Large intestine (tissue), 12 donors: ENCODE measurements at places on chromosomes 4 and X. TPM values are rescaled to one million over a fixed set of nuclear protein-coding genes. Genes with fewer than 3 reads are reported as not detected.

The CLIC2 gene
- polyA plus RNA-seq: 6.0 TPM

The POU3F4 gene
- not detected for polyA plus RNA-seq

The ADH1B gene
- 9.6 TPM for polyA plus RNA-seq

The DOK7 gene
- polyA plus RNA-seq: 8.5 TPM

The PDZD4 gene
- 10.5 TPM for polyA plus RNA-seq

The IQCM gene
- 0.15 TPM for polyA plus RNA-seq

The HAND2 gene
- 37.1 TPM for polyA plus RNA-seq

The FAT4 gene
- polyA plus RNA-seq: 7.7 TPM

The DSPP gene
- polyA plus RNA-seq: 0.01 TPM

DNA sequence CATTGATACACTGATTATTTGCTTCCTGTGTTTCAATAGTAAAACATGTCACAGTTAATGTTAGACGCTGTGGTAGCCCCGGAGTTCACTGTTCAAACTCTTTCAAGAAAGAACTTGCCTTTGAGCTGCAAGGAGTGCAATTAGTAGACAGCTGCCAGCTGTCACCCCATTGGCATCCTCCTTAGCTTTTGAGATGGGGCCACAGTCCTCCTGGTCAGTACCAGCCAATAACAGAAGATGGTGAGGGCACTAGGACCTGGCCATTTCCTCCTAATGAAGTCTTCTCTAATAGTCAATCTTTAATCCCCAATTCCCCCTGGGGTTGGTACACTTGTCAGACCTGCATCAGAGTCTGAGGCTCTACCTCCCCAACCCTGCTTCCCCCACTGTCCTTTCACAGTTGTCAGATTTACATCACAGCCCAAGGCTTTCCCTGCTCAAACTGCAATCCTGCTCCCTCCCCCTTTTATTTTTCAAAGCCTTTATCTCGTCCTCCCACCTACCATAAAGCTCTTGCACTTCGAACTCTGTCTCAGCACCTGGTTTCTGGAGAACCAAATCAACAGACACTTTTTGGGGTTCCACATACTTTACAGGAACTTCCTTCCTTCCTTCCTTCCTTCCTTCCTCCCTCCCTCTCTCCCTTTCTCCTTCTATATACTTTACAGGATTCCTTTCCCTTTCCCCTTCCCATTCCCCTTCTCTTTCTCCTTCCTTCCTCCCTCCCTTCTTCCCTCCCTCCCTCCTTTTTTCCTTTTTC is 182.0 kb downstream of the RASL11B start:
- no peak overlapping the region for H3K27ac ChIP-seq
- no peaks in the 10 kb centered on the region for H3K27me3 ChIP-seq
- no peak overlapping the region for H3K4me3 ChIP-seq
- peaks cover 10% of the 10 kb centered on the region for H3K4me1 ChIP-seq
- H3K36me3 ChIP-seq: no peaks in the 10 kb centered on the region
- peak; percentile 19 for DNase-seq

- no peaks in the 10 kb centered on the region for H3K4me1 ChIP-seq
- no peaks in the 10 kb centered on the region for H3K36me3 ChIP-seq
- no peak for DNase-seq
- no peaks in the 10 kb centered on the region for H3K27me3 ChIP-seq
- H3K4me3 ChIP-seq: no peak overlapping the region
Measured at GRCh38 chrX:150854856-150855255, 43.6 kb downstream of the CD99L2 start.

GRCh38 chrX:39481621-39482020 is 616.1 kb downstream of the BCOR start:
- H3K27me3 ChIP-seq: no peaks in the 10 kb centered on the region
- no peak for DNase-seq
- H3K27ac ChIP-seq: no peak overlapping the region
- no peaks in the 10 kb centered on the region for H3K36me3 ChIP-seq

GRCh38 chr4:33357121-33357520 is 2637.0 kb downstream of the PCDH7 start:
- H3K4me3 ChIP-seq: no peak overlapping the region
- H3K27me3 ChIP-seq: no peaks in the 10 kb centered on the region
- H3K36me3 ChIP-seq: no peaks in the 10 kb centered on the region
- DNase-seq: no peak

- H3K27me3 ChIP-seq: no peaks in the 10 kb centered on the region
- H3K27ac ChIP-seq: no peak overlapping the region
- H3K4me3 ChIP-seq: no peak overlapping the region
- no peak for DNase-seq
- H3K36me3 ChIP-seq: no peaks in the 10 kb centered on the region
Measured at GRCh38 chr4:27861381-27861787, 1000.7 kb downstream of the STIM2 start.

DNA sequence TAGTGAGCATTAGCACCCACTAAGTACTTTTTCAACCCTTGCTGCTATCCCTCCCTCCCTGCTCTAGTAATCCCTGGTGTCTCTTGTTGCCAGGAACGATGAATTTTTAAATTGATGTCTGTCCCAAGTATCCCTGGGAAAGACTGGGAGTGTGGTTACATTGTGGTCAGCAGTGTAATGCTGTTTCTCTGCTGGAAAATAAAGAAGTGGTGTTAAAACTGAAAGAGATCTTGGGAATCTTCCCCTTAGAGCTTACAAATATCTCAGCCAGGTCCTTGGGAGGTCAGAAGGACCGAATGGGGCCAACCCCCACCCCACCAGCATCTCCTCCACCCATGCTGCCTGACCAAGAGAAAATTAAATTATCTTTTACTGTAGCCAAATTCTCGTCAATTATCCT is 174.5 kb upstream of the MXRA5 start:
- H3K36me3 ChIP-seq: no peaks in the 10 kb centered on the region
- H3K4me3 ChIP-seq: no peak overlapping the region
- H3K27me3 ChIP-seq: no peaks in the 10 kb centered on the region

DNA sequence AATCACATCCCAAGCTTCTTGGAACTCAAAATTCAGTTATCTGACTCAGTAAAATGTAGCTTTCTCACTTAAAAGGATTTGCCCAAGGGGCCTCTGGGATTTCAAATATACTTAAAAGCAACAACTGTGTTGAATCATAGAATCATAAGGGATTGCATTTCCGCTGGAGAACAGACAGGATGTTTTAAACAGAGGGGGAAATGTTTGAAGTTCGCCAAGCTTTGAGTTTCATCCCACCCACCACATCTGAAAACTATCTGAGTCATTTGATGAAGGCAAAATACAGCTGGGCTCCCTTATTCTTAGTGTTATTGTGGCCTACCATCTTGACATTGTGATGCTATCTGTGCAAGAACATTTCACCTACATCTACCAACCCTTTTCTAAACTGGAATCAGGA is 73.5 kb downstream of the PPP1R2C start:
- peaks cover 9% of the 10 kb centered on the region for H3K4me1 ChIP-seq
- H3K27me3 ChIP-seq: no peaks in the 10 kb centered on the region
- H3K4me3 ChIP-seq: no peak overlapping the region

- peaks cover 5% of the 10 kb centered on the region for H3K4me1 ChIP-seq
- no peak overlapping the region for H3K4me3 ChIP-seq
- no peak overlapping the region for H3K27ac ChIP-seq
- H3K36me3 ChIP-seq: no peaks in the 10 kb centered on the region
- peak; percentile 45 for DNase-seq
Measured at GRCh38 chr4:140611854-140612253, 43.1 kb upstream of the UCP1 start.

GRCh38 chr4:102343964-102344519 is 1.2 kb downstream of the SLC39A8 start:
- no peak for DNase-seq
- H3K36me3 ChIP-seq: no peaks in the 10 kb centered on the region
- peak overlapping the region; percentile 52 for H3K4me3 ChIP-seq
- no peaks in the 10 kb centered on the region for H3K4me1 ChIP-seq

- no peak overlapping the region for H3K27ac ChIP-seq
- H3K4me1 ChIP-seq: no peaks in the 10 kb centered on the region
- no peaks in the 10 kb centered on the region for H3K27me3 ChIP-seq
- H3K4me3 ChIP-seq: no peak overlapping the region
Measured at GRCh38 chr4:182604953-182605352, 312.2 kb downstream of the DCTD start.

- no peaks in the 10 kb centered on the region for H3K4me1 ChIP-seq
- no peak overlapping the region for H3K27ac ChIP-seq
- H3K36me3 ChIP-seq: no peaks in the 10 kb centered on the region
- H3K27me3 ChIP-seq: no peaks in the 10 kb centered on the region
- DNase-seq: no peak
- no peak overlapping the region for H3K4me3 ChIP-seq
Measured at GRCh38 chr4:6032249-6033244, 14.3 kb upstream of the C4orf50 start.

DNA sequence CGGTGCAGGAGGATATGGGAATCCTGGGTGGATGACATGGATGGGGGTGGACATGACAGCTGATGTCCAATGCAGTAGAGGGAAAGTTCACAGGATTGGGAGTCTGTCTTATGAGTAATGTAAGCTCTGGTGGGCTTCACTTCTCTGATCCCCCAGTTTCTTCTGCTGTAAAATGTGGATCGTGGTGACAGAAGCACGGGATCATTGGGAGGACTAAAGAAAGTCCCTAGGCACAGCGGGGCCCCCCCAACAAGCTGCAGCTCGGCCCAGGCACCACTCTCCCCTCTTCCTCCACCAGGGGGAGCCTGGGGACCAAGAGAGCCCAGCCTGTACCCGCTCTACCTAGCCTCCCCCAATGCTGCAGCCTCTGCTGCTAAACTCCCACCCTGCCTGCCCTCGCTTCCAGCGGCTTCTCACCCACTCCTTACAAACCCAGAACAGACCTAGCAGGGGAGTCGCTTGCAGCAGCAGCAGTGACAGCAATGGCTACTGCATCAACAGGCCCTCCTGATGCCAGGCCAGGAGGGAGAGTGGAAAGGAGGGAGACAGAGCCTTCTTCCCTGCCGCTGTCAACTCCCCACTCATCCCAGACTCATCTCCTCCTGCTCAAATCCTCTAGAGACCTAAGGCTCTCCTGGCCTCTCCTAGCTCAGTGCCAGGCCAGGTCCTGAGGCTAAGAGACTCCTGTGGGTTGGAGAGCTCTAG is 36.1 kb upstream of the IQSEC2 start:
- H3K27me3 ChIP-seq: peaks cover 38% of the 10 kb centered on the region
- H3K36me3 ChIP-seq: no peaks in the 10 kb centered on the region
- H3K4me1 ChIP-seq: peaks cover 3% of the 10 kb centered on the region
- DNase-seq: peak; percentile 30

DNA sequence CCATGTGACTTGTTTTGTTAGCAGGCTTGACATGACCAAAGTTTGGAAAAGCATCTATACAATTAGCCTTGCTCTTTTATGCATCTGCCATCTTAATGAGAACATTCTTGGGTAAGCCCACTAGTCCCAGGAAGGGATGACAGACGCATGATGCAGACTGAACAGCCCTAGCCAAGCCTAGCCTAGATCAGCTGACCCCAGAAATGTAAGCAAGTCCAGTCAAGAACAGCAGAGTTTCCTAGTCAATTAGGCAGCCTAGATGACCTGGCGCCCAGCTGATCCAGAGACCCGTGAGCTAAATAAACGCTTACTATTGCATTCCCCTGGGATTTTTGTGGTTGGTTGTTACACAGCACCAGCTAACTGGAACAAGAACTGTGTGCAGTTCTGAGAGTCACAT is 457.9 kb downstream of the BCOR start:
- DNase-seq: no peak
- no peak overlapping the region for H3K27ac ChIP-seq
- H3K4me3 ChIP-seq: no peak overlapping the region
- no peaks in the 10 kb centered on the region for H3K36me3 ChIP-seq
- peaks cover 4% of the 10 kb centered on the region for H3K4me1 ChIP-seq
- no peaks in the 10 kb centered on the region for H3K27me3 ChIP-seq

DNA sequence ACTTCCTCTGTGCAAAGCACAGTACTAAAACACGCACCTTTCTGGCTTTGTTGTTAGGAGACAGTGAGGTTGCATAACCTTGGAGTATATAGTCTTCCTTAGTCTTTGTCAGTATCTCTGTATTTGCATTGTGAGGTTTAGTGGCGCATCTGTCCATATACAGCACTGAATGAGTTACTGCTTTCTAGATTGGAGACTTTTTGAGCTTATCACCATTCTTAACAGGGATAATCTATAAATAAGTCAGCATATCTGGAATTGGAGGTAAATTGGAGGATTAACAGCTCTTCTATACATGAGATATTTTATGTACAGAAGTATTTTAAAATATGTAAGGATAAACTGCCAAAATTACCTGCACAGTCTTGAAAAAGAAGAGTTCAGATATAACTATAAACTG is 4.3 kb downstream of the FHDC1 start:
- no peak overlapping the region for H3K27ac ChIP-seq
- DNase-seq: no peak
- H3K4me1 ChIP-seq: peaks cover 26% of the 10 kb centered on the region
- H3K4me3 ChIP-seq: no peak overlapping the region
- peaks cover 9% of the 10 kb centered on the region for H3K36me3 ChIP-seq

- DNase-seq: no peak
- H3K27me3 ChIP-seq: no peaks in the 10 kb centered on the region
- no peak overlapping the region for H3K27ac ChIP-seq
- no peaks in the 10 kb centered on the region for H3K4me1 ChIP-seq
Measured at GRCh38 chr4:180489787-180490186, 1753.4 kb upstream of the TENM3 start.

DNA sequence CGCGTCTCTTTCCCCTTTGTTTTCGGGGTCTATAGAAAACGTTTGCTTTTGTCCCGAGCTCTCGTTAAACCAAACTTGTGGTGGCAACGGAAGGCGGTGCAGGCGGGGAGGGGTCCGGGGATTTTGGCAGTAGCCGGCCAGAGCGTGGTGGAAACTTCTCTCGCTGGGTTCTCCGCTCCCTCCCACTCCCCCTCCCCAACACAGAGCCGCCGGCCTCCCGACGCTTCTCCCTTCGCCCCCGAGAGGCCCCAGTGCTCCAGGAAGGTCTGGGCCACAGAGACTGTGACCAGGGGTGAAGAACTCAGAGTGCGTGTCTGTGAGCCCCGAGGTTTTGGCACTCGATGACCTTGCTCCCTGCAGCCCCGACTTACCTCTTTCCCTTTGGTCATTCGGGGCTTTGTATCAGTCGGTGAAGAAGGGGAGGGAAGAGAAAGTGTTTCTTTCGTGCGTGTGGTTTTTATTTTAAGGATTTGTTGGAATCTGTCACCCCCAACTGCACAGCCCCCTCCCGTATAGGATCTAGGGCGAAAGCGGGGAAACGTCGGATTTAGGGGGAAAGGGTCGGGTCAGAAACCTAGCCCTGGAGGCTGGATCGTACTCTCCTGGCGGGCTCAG is 9.0 kb upstream of the BCOR start:
- H3K36me3 ChIP-seq: no peaks in the 10 kb centered on the region
- peak overlapping the region; percentile 61 for H3K4me3 ChIP-seq
- H3K27ac ChIP-seq: peak overlapping the region; percentile 90
- H3K4me1 ChIP-seq: peaks cover 15% of the 10 kb centered on the region
- H3K27me3 ChIP-seq: no peaks in the 10 kb centered on the region

DNA sequence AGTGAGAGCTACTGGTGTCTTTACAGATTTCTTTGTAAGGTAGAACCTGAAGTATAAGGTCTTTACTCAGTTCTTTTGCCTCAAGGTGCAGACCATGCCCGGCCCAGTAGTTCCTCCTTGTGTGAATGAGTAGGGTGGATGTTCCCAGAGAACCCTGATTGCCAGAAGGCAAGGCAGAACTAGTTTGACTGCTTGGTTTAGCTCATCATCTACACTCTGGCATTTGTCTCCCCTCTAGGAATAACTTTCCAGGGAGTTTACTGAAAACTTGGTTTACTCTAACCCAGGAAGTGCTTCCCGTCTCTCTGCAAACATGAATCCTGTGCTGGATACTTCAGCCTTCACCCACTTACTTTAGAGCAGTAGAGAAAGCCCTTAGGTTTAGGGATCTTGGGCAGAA is 29.1 kb downstream of the MCUB start:
- no peak overlapping the region for H3K4me3 ChIP-seq
- H3K27me3 ChIP-seq: no peaks in the 10 kb centered on the region
- no peaks in the 10 kb centered on the region for H3K4me1 ChIP-seq
- no peak overlapping the region for H3K27ac ChIP-seq
- DNase-seq: no peak

GRCh38 chr4:3673176-3673575 is 93.0 kb upstream of the ADRA2C start:
- no peak for DNase-seq
- H3K4me3 ChIP-seq: no peak overlapping the region
- H3K27ac ChIP-seq: no peak overlapping the region
- H3K4me1 ChIP-seq: no peaks in the 10 kb centered on the region
